IPS DF 6.9 (cell line): ENCODE measurements at places on chromosomes 4 and X.

- DNase-seq = no peak
Measured at GRCh38 chr4:41067369-41067768, 147.0 kb downstream of the APBB2 start.

- peak; percentile 9 for DNase-seq
Measured at GRCh38 chr4:113407409-113407808, 354.1 kb downstream of the CAMK2D start.

DNA sequence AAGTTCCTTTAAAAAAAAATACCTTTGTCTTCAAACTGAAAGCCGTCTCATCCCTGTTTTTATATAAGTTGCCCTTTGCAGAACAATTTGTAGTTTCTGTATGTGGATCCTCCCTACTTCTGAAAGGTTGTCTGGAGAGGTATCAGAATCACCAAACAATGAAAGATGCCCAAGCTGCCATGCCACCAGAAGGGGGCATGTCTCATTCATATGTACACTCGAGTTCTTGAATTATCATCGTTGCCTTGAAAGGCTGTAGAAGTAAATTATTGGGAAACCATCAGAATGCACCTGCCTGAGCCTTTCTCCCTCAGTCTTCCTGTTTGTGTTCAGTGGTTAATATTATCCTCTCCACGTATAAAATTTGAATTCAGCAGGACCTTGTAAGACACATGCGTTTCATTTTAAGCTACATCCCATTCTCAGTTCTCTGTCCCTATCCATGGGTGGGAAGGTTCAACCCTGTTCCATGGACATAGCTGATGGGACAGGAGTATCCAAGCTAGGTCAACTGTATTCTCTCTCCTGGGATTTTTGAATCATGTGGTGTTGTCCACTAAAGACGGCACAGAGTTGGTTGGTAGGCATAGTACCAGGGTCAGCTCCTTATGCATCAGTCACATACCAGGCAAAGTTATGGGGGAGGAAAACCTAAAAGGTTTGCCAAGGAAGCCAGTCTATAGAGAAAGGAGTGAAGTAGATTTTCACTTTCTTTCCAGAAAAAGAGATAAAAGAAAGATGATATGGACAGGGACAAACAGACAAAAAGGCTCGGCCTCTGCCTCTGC is 24.0 kb downstream of the GALNT7 start:
- DNase-seq = no peak

- DNase-seq = no peak
Measured at GRCh38 chrX:123206176-123206575, 22.1 kb downstream of the GRIA3 start.

- no peak for DNase-seq
Measured at GRCh38 chr4:77566148-77566547, 39.5 kb upstream of the CXCL13 start.

- DNase-seq = no peak
Measured at GRCh38 chr4:87058356-87059073, 123.7 kb downstream of the AFF1 start.

GRCh38 chr4:15299627-15300026 is 128.2 kb upstream of the C1QTNF7 start:
- no peak for DNase-seq

DNA sequence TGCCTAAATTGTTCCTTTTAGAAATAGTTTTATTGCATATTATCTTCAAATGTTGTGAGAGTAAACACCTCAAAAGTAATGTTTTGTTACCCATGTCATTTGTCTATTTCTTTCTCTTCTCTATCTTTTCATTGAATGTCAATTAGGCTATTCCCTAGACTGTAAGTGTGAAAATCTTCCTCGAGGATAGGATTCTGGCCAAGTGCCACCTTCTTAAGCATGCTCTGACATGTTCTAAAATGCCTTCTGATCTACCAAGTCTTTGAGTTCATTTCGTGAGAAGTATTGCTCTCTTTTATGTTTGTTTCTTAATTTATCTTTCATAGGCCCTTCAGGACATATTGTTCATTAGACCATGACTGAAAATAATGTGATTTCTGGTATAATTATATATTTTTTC is 44.1 kb upstream of the TLL1 start:
- no peak for DNase-seq
